ENCODE measurements at places on chromosomes 1 and 21.
A peak's percentile ranks its signal among the peaks of the same experiment; 100 is the strongest.

GRCh38 chr1:94953107-94953506 is 26.2 kb upstream of the CNN3 start:
- DNase-seq = no peak

DNA sequence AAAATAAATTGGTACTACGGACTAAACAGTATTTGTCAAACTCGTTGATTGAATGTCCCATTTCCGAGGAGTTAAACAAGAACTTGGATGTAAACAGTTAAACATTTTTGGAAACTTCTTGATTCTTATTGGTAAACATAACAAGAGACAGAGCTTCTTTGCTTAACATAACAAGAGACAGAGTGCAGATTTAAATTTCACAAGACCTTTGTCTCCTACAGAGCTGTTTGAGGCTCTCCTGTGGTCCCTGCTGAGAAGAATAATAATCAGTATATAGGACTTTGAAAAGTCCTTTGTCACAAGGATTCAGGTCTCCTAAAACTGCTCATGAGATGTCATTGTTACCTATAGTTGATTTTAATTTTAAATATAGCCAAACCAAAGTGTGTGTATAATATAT is 170.6 kb upstream of the C21orf91 start:
- no peak for DNase-seq

DNA sequence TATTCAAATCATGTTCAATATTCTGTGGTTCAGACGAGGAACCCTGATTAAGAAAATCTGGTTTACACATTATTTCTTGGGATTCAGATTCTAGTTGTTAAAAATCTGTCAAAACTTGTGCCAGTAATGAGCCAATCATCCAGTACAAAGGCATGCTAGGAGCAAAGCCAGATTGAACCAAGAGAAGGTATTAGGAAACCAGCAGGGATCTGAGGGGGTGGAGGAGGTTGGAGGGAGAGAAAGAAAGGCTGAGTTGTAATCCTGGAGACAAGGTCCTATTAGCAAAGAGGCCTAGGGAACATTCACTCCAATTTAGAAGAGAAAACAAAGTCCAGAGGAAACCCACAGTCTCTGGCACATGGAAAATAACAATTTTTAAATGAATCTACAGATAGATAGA is 352.9 kb downstream of the LTN1 start:
- no peak for DNase-seq

DNA sequence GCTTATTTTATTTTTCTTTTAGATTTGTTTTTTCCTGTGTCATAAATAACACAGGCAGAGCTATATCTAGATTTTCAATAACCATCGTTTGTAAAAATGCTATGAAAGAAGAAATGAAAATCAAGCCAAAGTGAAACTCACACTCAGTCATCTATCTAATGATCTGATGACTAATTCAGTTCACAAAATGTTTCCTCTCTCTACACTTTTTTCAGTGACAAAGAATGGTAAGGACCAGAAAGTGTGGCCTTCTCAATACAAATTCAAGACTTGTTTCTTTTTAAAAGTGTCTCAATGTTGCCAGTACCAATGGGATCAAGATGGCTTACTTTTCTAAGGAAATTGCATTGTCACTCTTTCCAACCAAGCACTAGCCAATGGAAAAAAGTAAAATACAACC is 282.8 kb upstream of the PKN2 start:
- DNase-seq = no peak

DNA sequence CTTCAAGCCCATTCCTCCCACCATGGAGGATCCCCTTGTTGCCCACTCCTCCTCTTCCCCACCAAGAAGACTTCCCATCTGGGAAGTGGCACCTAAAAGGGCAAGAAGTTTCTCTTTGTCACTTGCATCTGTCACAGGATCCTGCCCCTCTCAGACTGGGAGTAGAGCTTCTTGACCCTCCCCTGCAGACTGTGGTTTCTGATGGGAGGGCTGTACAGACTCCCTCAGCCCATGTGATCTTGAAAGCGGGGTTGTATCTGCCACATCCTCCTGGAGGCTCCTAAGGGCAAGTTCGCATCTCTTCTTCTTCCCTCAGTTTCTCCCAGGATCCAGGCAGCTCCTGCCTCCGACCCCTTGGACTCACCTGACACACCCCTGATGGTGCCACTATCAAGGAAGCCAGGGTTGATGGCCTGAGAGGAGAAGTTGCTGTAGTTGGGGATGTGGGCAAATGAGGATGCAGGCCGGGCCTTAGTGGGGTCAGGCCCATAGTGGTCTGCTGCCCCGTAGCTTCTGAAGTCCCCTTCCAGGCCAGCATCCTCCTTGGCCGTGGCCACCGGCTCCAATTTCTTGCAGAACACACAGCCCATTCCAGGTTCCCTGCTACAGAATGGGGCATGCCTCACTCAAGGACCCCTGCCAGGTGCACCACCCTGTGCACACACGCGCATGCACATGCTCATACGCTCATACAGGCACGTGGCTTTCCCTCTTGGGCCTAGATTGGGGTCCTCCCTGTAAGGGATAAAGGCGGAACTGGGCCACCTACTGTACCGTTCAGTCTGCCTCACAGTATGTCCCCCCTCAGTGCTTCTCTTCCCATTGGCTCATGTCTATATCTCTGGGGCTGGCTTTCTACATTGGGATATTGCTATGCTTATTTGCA is 11.4 kb downstream of the FGR start:
- DNase-seq = no peak

DNA sequence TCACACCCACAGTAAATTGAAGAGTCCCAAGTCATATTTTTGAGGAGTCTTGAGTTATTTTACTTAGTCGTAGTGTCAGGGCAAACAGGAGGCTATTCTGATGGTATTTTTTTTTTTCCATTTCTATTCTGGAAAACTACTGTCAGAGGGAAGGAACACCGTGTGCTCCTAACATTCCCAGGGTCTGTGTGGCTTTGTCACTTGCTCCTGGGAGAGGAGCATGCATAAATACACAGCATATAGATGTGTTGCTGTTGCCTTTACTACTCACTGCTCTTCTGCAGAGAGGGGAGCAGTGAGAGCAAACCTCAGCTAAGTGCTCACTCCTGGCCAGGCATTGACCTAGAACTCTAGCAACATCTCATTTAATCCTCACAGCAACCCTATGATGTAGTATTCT is 45.8 kb downstream of the COLGALT2 start:
- no peak for DNase-seq

DNA sequence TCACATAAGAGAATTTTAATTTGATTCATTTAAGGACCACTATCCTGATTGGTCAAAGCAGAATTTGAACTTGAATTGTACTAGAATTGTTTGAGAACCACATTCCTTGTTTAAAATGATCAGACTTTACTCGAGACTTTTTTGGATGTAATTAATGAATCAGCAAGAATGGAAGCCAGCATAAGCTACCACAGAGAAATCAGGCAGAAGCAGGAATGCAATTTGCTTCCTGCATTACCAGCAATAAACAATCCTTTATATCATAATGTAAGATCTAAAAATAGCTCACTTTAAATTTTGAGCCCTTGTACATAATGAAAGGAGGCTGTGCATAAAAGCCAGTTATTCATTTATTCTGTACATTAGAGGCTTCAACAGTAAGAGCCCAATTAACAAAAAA is 119.8 kb upstream of the BACE2 start:
- DNase-seq = no peak

DNA sequence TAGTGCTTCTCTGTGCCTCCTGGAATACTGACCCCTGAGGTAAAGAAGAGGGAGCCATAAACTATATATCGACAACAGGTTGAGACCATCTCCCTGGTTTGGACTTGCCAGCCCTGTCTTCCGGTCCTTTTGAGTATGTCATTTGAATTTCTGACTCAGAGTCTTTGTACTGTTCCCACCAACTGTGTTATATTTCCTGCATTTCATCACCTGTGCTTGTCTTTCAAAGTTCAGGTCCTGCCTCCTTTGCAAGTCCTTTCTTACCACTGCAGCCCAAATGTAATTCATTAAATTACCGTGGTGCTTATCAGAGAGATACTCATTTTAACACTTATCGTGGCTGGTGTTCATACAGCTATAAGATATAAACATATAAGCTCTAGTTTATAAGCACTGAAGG is 10.7 kb downstream of the AK5 start:
- DNase-seq = no peak

GRCh38 chr21:34020005-34020847 is 53.2 kb upstream of the MRPS6 start:
- no peak for DNase-seq

DNA sequence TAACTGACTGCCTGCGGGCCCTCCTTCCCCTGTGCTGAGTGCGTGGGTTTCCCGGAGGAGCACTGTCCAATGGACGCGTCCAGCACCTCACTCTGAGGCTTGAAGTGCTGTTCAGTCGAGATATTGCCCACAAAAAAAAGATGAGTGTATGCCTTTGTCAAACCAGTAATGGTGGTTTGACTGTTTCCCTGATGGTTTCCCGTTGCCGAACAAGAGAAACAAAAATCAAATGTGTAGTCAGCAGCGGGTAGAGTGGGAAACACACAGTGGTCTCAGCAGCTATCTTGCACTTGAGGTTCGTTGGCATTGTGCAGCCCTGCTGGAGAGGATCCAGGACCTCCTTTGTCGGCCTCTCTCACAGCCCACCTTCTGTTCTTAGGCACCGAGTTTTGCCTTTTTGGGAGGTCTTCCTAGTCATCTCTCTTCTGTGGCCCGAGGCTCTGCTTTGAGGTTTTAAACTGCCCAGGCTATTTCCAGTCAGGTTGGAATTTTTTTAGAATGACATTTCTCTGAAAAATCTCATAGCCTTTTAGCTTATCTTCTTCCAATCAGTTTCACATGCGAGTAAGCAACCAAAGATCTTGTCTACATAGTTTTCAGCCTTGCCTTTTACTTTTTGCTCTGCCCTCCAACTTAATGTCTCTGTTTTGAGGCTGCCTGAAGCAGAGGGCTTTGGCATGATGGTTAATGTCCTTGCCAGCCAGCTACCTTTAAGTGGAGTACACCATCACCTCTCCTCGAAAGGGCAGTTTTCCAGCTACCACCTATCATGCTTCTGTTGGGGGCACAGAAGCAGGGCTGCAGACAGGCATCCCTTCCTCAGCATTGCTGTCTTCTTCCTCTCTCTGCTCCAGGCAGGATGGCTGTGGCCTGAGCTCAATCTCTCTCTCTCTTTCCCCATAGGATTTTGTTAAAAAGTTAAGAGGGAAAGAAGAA is 132.3 kb downstream of the URB2 start:
- no peak for DNase-seq

DNA sequence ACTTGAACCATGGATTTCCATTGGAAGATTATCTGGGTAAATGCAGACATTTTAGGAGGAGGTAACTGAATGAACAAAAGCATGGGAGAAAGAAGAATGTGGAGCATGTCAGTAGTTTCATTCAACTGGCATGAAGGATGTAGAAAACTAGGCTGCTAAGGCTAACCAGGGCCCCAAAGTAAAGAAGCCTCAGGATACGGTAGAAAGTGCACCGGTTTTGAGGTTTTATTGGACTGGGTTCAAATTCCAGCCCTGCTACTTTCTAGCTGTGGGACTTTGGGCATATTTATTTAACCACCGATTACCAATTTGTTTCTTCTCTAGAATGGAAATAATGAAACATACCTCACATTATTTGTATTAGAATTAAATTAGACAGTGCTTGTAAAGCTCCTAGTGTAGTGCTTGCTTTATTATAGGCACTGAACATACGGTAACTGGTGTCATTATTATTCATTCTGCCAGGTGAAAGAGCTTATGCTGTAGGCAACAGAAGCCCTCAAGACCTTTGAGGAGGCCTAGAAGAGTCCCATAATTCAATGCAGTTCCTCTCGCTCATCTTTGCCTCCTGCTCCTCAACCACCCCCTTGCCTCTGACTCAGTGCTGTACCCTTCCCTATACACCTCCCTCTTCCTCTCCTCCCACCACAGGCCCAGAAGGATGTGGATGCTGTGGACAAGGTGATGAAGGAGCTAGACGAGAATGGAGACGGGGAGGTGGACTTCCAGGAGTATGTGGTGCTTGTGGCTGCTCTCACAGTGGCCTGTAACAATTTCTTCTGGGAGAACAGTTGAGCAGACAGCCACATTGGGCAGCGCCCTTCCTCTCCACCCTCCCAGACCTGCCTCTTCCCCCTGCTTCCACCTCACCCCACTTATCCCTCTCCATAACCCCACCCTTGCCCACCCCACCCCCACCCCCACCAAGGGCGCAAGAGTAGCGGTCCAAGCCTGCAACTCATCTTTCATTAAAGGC is 2.5 kb upstream of the CHTOP start:
- no peak for DNase-seq

GRCh38 chr1:213244664-213245091 is 193.6 kb downstream of the RPS6KC1 start:
- DNase-seq = peak; percentile 16

- DNase-seq = no peak
Measured at GRCh38 chr1:201366696-201367095, 10.8 kb downstream of the TNNT2 start.
